Stomach (tissue), 19 donors: ENCODE measurements at places on chromosomes 11 and 22. TPM values are rescaled to one million over a fixed set of nuclear protein-coding genes. Genes with fewer than 3 reads are reported as not detected.

TPBGL gene
- polyA plus RNA-seq: not detected

LSP1 gene
- 29.0 TPM for polyA plus RNA-seq

C11orf21 gene
- polyA plus RNA-seq: 0.61 TPM

TRIM22 gene
- polyA plus RNA-seq: 14.4 TPM

NXPE2 gene
- not detected for polyA plus RNA-seq

ADAMTS15 gene
- polyA plus RNA-seq: 4.3 TPM

CCDC73 gene
- not detected for polyA plus RNA-seq

MEI1 gene
- polyA plus RNA-seq: 3.1 TPM

B4GALNT4 gene
- 4.4 TPM for polyA plus RNA-seq

DNAJC4 gene
- 106 TPM for polyA plus RNA-seq

OR5AK2 gene
- polyA plus RNA-seq: not detected

PYGM gene
- polyA plus RNA-seq: 3.5 TPM

MISFA gene
- 1.3 TPM for polyA plus RNA-seq

C22orf42 gene
- not detected for polyA plus RNA-seq

LBHD1 gene
- polyA plus RNA-seq: 6.8 TPM

NNMT gene
- polyA plus RNA-seq: 197 TPM

VSIG10L2 gene
- polyA plus RNA-seq: 0.35 TPM

TRIM49C gene
- polyA plus RNA-seq: not detected

RIMBP3B gene
- polyA plus RNA-seq: not detected

TPST2 gene
- polyA plus RNA-seq: 5.3 TPM

CRYBA4 gene
- polyA plus RNA-seq: not detected

INS gene
- 7.2 TPM for polyA plus RNA-seq

CARD16 gene
- 68.3 TPM for polyA plus RNA-seq

WNT7B gene
- not detected for polyA plus RNA-seq

GRM5 gene
- polyA plus RNA-seq: not detected

OR51S1 gene
- not detected for polyA plus RNA-seq

SCUBE1 gene
- polyA plus RNA-seq: 0.62 TPM

PPFIA1 gene
- polyA plus RNA-seq: 12.8 TPM

BACE1-AS gene
- 2.9 TPM for polyA plus RNA-seq

CALCB gene
- not detected for polyA plus RNA-seq

ELFN2 gene
- polyA plus RNA-seq: not detected

C11orf91 gene
- not detected for polyA plus RNA-seq

EHF gene
- 15.5 TPM for polyA plus RNA-seq

HBE1 gene
- not detected for polyA plus RNA-seq

DRD2 gene
- not detected for polyA plus RNA-seq

CSKMT gene
- polyA plus RNA-seq: 8.7 TPM

CSNK2A3 gene
- 0.23 TPM for polyA plus RNA-seq

KCNQ1 gene
- 55.8 TPM for polyA plus RNA-seq

SLC43A3 gene
- polyA plus RNA-seq: 10.2 TPM

MICALL1 gene
- polyA plus RNA-seq: 17.7 TPM

GAB4 gene
- polyA plus RNA-seq: not detected

ZNF215 gene
- polyA plus RNA-seq: 0.46 TPM

MN1 gene
- polyA plus RNA-seq: 0.50 TPM

SLC25A18 gene
- 3.1 TPM for polyA plus RNA-seq

CNTF gene
- 0.28 TPM for polyA plus RNA-seq

GAS2 gene
- polyA plus RNA-seq: 1.9 TPM

RRP7A gene
- 9.3 TPM for polyA plus RNA-seq

GGTLC2 gene
- polyA plus RNA-seq: not detected

KCNJ4 gene
- not detected for polyA plus RNA-seq

MRPL17 gene
- 49.4 TPM for polyA plus RNA-seq
